ENCODE measurements at places on chromosomes 3 and 15. TPM values are rescaled to one million over a fixed set of nuclear protein-coding genes. Genes with fewer than 3 reads are reported as not detected.

DNA sequence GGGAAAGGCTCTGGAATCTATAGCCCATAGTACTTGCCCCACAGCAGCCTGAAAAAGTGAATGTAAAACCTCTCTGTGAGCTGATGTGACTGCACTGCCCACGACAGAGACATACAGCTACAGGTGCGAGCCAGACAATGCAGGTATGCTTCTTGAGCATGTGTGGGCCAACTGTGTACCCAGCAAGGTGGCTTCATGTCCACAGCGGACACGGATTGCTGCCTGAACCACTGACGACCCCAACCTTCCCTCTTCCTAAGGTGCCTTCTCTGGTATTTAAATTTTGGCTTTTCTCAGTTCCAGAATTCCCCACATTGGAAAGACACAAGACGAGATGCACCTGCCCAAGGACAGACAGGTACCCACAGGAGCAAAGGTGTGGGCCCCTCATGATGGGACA, 65.8 kb downstream of the SCN5A start:
- H3K36me3 ChIP-seq, result no peaks in the 10 kb centered on the region
- no peak for DNase-seq
- no peaks in the 10 kb centered on the region for H3K27me3 ChIP-seq

GRCh38 chr15:55277116-55277564, 12.5 kb downstream of the RAB27A start:
- no peaks in the 10 kb centered on the region for H3K36me3 ChIP-seq
- H3K4me1 ChIP-seq, result peaks cover 72% of the 10 kb centered on the region
- H3K27me3 ChIP-seq, result no peaks in the 10 kb centered on the region
- H3K27ac ChIP-seq, result peak overlapping the region; percentile 69
- peak overlapping the region; percentile 3 for H3K4me3 ChIP-seq
- DNase-seq, result peak; percentile 52

The GOLGA8R gene
- total RNA-seq, result 4.6 TPM

DNA sequence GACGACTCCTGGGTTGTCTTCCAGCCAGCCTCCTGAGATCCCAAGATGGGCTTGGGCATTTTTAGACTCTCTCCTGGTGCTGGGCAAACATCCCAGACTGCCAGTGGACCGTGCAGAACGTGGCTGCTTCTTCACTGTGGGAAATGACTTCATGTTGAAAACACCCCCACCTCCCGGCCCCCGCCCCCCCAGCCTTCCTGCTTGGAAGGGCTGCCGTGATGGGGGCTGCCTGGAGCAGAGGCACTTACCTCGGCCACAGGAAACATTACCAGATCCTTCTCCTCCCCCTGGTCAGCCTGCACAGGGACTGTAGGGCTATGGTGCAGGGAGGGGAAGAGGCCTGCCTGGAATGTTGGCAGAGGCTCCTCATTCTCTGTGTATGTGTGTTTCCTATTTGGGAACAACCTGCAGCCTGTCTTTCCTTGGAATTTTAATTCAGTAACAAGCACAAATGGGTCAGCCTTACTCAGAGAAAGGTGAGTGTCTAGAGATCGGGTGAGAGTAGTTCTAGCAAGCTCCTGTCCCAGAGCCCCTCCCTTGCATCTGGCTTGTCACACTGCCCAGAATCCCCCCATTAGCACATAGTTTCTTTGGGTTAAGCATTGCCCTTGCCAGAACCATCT, 90.8 kb downstream of the ANP32A start:
- DNase-seq, result no peak
- no peaks in the 10 kb centered on the region for H3K27me3 ChIP-seq
- H3K4me3 ChIP-seq, result no peak overlapping the region
- H3K36me3 ChIP-seq, result no peaks in the 10 kb centered on the region
